ENCODE measurements at places on chromosomes 6 and 20. TPM values are rescaled to one million over a fixed set of nuclear protein-coding genes. Genes with fewer than 3 reads are reported as not detected.

DNA sequence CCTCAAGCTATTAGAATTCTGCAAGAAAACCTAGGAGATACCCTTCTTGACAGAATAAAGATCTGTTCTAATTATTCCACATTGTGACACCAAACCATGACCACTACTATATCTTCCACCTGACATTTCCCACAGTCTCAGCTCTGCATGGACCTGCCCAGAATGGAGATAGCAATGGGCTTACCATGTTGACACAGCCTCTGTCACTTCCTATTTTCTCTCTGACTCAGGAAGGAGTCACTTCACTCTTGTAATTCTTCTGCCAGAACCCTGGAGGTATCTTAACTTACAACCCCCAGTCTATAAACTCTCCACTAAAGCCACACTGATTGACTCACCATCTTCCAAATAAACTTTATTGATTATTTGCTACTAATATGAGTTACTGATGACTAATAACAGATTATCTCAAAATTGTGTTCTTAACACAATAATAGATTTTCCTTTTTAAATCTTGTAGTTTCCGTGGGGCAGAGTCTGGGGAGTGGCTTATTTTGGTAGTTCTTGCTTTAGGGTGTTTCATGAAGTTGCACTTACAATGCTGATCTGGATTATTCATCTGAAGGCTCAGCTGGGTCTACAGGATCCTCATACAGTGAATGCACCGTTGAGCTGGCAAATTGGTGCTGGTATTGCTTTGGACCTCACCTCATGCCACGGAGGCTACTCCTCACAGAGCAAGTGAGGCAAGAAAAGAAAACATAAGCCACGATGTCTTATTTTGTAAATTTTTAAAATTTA, 869.9 kb downstream of the KIF16B start:
- DNase-seq = peak; percentile 3

LAMA4 gene
- total RNA-seq = 76.5 TPM

ABHD16B gene
- total RNA-seq = not detected

GRCh38 chr20:50538276-50538675, 28.1 kb downstream of the PTPN1 start:
- DNase-seq = no peak

GRCh38 chr6:74826263-74826662, 379.6 kb downstream of the COL12A1 start:
- DNase-seq = no peak

SMIM26 gene
- 85.6 TPM for total RNA-seq

GRCh38 chr20:51381557-51381956, 161.0 kb downstream of the NFATC2 start:
- no peak for DNase-seq

MUCL3 gene
- total RNA-seq = not detected

DNA sequence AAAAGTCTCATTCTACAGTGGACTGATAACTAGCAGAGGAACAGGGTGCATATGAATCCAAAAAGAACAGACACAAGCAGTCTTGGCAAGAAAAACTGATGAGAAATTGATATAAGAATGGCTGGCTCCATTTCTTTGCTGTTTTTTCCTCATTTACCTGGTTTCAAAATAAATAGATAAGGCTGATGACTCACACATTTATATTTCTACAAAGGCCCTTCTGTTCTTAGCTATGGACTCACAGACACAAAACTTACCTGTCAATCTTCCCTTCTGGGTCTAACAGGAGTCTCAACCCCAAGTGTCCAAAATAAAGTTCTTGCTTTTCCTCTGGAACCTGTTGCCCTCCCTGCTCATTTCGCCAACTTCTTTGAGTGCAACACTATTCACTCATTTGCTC, 941 bp downstream of the SLC17A4 start:
- no peak for DNase-seq

PKIG gene
- 51.8 TPM for total RNA-seq

DNA sequence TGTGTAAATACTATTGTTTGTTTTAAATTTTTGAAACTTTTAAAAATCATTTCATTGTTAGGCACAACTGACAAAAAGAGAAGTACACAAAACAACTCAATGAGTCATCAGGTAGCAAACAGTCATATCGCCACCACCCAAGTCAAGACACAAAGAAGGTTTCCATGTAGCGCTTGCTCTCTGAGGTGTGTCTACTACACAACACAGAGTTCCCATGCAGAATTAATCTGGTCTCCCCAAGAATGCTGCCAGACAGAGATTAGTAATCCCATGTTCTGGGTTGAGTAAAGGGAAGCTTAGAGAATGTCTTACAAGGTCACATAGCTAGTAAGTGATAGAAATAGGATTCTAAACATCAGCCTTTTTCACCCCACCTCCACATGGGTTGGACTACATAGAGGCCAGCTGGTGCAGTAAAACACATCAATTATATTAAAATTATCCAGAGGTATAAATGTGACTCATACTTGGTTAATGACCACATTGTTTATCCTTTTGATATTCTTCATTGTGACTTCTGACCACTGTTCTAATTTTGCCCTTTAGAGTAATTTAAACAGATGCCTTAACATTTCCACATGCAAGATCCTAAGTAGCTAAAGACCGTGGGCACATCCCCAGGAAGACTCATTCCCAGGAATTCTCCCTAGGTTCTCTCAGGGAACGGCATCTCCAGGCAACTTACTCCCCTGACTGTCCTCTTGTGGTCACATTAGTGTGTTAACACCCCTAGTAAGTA, 413.5 kb downstream of the PRKN start:
- no peak for DNase-seq

DNA sequence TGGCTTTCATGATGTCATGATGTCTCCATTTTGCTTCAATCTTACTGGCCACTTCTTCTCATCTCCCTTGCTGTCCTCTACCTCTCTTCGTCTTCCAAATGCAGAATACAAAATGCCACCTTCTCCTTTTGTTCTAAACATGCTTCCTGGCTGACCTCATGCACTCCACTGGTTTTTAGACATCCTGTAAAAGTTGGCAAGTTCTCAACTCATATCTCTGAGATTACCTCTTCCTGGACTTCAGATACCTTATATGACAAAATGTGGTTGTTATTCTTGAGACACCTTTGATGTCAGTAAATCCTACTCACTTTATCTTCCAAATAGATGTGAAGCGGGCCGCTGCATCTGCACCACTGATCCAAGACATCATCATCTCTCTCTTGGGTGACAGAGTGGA, 212.7 kb upstream of the FOXA2 start:
- peak; percentile 38 for DNase-seq

DNA sequence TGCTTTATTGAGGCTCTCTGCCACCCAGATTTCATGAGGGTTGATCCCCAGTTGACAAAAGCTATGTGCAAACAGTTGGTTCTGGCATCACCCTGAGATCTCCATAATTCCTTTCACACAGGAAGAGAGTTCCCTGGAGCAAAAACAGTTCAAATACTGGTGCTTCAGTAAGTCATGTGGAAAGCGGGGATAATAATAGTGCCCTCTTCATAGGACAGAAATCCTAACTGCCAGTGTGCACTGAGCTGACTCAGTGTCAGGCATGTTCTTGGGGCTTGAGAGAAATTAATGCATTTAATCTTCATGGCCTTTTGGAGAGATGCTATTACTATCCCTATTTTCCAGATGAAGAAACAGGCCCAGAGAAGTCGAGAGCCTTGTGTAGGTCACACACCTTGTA, 7.9 kb upstream of the SLC52A3 start:
- DNase-seq = no peak

GRCh38 chr6:42781796-42782688, at the start of gene BICRAL:
TSS of gene BICRAL (plus strand) at chr6:42782052. CDS start at chr6:42822023, 39,971 bp downstream.
- peak; percentile 88 for DNase-seq

VGLL2 gene
- total RNA-seq = not detected

LGSN gene
- not detected for total RNA-seq

DNA sequence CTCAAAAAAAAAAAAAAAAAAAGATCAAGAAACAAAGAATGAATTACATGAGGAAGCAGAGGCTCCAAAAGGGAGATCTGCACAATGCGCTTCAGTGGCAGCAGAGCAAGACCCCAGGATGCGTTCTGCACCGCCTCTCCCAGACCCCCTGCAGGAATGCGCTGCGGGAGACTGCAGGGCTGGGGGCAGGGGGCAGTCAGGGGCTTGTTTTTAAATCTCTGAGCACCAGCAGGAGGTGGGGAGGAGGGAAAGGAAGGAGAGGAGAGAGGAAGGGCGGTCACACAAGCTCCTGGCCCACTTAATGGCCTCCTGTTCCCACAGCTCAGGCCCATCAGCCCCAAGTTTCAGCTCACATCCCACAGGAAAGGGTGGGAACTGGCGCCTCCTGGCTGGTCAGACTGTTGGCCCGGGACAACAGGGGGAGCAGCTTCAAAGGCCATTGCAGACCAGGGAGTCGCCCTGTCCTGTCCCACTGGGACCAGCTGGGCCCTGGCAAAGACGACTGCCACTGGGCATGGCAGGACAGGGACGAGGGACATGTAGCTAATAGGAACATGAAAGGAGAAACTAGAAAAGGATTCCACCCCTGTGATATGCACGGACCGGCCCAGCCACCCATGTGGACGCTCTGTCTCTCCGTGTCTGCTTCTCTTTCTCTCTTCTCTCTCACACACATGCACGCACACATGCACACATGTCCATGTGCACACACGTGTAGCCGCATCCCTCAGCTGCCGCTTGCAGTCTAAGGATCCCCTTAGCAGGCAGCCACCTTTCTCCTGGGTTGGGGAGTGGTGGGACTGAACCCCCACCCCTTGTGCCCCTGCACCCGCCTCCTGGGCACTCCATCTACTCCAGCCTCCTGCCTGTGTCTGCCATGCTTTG, 34.7 kb downstream of the TFEB start:
- no peak for DNase-seq

GMPR gene
- 6.5 TPM for total RNA-seq

DNA sequence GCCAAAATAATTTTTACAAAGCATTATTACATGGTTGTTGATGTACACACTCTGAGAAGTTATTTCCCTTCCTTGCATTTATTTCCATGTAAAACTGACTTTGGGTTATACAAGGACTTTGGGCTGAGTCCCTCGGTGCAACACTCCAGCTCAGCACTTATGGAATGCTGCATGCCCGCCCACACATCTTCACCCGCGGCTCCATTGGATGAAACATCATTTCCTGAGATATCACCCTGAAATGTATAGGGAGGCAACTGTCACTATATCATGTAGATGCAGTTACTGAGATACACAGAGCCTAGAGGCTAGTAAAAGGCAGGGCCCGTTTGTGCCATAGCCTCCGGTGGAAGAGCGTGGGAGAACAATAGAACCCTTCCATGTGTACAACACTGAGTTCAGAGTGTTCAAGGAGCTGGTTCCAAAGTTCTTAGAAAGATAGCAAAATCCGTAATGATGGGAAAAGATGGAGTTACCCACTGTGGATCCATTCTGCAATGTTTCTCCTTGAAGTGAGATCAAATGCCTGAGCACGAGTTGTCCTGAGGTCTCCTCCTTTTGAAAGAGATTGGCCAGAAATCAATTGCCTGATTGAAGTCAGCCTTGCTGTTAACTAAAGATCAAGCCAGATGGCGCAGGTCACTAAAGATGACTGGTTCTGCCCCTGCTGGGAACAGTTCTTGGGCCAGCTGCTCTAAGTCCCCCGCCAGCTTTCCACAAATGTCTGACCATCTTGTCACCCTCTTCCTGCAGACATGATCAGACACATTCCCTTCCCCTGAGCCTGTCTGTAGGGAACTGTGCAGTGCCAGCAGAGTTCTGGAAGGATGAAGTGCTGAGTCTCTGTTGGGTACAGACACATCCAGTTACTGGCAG, 100.9 kb upstream of the IYD start:
- peak; percentile 88 for DNase-seq

- no peak for DNase-seq
Measured at GRCh38 chr20:35595456-35595855, 20.2 kb upstream of the SPAG4 start.

DNA sequence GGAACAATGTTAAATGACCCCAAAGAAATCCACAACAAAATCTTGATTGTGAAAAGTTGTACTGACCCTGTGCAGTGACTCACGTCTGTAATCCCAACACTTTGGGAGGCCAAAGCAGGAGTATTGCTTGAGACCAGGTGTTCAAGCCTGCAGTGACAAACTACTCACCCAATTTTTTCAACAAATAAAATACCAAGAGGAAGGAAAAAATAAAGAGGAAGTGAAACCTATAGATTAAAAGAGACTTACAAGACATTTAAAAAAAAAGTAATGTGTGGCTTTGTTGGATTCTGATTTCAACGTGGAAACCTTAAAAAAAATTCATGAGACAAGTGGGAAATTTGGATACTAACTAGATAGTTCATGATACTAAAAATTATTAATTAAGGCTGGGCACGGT, 31.9 kb downstream of the GINS1 start:
- DNase-seq = no peak

RBBP8NL gene
- not detected for total RNA-seq

GRCh38 chr6:108438918-108439317, 121.8 kb upstream of the FOXO3 start:
- no peak for DNase-seq

DNA sequence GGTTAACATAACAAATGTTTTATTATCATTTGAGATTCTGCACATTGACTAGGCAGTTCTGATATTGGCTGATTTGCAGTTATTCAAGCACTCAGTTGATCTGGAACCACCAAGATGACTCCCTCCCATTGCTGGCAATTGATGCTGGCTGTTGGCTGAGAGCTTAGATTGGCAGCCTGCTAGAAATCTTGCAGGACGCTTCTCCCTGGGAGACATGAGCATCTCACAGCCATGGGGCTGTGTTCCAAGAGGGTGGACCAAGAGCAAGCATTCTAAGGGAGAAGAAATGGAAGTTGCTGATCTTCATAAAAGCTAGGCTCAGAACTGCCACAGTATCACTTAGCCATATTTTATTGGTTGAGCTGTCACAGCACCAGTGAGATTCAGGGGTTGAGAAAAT, 233.4 kb upstream of the ID4 start:
- DNase-seq = no peak

GRCh38 chr6:42831237-42831636, 48.2 kb upstream of the RPL7L1 start:
- no peak for DNase-seq

STMND1 gene
- total RNA-seq = 0.29 TPM

LRRC73 gene
- 2.1 TPM for total RNA-seq

GTSF1L gene
- total RNA-seq = not detected

- DNase-seq = peak; percentile 15
Measured at GRCh38 chr20:3276680-3277015, 37.7 kb upstream of the SLC4A11 start.

DNA sequence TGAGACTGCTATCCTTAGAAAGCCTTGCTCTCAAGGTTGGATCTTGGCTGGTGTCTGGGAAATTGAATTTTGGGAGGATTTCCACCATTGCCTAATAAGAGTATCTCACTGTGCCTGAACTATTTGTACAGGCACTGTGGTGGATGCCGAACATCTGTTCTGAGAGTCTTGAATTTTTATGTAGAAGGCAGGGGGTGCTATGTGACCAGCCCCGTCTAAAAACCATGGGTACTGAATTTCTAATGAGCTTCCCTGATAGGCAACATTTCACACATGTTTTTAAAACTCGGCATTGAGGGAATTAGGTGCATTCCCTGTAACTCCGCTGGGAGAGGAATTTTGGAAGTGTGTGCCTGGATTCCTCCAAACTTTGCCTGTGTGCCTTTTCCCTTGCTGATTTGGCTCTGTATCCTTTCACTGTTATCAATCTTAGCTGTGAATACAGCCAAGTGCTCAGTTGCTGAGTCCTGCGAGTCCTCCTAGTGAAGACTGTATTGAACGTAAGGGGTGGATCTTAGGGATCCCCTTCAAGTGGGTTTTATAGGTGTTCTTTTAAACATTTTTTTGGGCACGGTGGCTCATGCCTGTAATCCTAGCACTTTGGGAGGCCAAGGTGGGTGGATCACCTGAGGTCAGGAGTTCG, 27.6 kb upstream of the SCAF8 start:
- DNase-seq = peak; percentile 18
